ENCODE measurements at places on chromosomes 1 and 21.

- no peak for DNase-seq
These were observed 242.5 kb downstream of the RERE start for GRCh38 chr1:8574985-8575384.

DNA sequence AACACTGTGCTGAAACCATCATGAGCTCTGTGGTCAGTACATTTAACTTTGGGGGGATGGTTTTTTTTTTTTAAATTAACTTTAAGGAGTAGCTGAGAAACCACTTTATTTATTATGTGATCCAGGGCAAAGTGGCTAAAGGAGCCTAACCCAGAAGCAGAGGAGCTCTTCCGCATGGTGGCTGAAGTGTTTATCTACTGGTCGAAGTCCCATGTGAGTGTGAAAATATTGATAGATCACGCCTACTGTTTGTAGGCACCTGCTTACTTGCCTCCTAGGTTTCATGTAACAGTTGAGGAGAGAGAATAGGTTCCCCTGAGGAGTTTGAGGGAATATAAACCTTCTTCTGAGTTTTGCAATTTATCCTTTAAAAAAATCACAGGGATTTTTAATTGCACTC is 181.4 kb downstream of the ZP4 start:
- DNase-seq: no peak

DNA sequence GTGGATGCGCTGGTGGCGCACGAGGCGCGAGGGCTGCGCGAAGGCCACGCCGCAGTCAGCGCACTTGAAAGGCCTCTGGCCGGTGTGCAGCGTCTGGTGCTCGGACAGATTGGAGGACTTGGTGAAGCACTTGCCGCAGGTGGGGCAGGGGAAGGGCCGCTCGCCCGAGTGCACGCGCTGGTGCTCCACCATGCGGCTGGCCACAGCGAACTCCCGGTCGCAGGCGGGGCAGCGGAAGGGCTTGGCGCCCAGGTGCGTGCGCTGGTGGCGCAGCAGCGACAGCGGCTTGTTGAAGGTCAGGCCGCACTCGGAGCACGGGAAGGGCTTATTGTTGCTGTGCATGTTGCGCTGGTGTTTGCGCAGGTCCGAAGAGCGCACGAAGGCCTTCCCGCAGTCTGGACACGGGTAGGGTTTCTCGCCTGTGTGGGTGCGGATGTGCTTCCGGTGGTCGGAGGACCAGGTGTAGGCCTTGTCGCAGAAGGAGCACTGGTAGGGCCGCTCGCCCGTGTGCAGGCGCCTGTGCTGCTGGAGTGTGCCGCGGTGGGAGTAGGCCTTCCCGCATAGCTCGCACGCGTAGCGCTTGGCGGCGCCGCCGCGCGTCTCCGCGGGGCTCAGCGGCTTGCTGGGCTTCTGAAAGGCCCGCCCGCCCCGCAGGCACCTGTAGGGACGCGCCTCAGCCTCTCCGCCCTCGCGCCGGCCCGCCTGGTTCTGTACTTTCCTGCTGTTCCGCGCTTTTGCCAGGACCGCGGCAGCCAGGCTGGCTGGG is 4.7 kb downstream of the ZNF648 start:
- DNase-seq: no peak

DNA sequence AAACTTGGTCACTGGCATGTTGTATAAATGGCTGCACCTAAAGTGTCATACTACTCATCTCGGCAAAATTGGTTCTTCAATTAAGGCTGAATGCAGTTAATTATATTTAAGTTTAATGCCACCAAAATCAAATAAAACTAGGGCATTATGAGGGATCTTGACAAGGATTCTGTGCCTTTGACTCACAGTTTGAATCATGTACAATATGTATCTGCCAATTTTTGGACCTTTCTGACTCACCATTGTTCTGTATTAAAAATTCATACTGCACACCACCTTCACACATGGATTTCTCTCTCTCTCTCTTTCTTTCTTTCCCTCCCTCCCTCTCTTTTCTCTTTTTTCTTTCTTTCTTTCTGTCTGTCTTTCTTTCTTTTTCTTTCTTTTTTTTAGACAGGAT is 14.1 kb upstream of the STXBP3 start:
- no peak for DNase-seq

DNA sequence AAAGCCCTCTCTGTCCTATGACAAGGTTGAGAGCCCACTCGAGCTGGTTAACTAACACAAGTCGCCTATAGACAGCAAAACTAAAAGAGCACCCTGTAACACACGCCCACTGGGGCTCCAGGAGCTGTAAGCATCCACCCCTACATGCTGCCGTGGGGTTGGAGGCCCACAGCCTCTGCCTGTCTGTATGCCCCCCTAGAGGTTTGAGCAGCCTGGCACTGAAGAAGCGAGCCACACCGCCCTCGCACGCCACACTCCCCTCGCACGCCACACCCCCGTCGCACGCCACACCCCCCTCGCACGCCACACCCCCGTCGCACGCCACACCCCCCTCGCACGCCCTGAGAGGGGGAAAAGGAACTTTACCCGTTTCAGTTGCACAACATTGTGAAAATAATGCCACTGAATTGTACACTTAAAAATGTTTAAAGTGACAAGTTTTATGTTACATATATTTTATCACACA is 13.2 kb upstream of the HMGCL start:
- peak; percentile 1 for DNase-seq

GRCh38 chr1:150512846-150513245 is 2.7 kb upstream of the FALEC start:
- DNase-seq: no peak

All from C1 segment of cervical spinal cord (tissue), 14 donors.